ENCODE measurements at places on chromosomes 6 and 20.

- DNase-seq = no peak
Observed at GRCh38 chr6:72365773-72366172, 256.1 kb upstream of the KCNQ5 start.

GRCh38 chr6:15758631-15759215 is 95.9 kb upstream of the DTNBP1 start:
- no peak for DNase-seq

- DNase-seq = no peak
Observed at GRCh38 chr20:46746956-46747526, 37.6 kb downstream of the SLC2A10 start.

- no peak for DNase-seq
Observed at GRCh38 chr6:136889271-136890193, 32.6 kb upstream of the SLC35D3 start.

- DNase-seq = no peak
Observed at GRCh38 chr6:39466631-39467030, 144.1 kb upstream of the KCNK16 start.

DNA sequence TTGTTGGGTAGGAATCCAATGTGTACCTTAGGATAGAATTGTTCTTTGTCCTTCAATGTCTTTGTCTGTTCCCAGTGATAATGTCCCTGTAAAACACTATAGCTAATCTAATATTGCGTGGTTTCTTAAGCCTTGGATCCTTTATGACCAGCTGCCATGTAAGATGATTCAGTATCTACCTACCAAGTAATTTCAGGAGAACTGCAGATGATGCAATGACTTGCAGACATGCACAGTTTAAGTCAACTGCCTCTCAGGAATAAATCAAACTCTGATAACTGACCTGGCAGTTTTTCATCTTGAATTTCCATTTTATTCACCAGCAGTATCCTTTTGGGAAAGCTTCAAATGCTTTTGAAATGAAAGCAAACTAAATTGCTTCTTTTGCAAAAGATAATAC is 157.8 kb downstream of the TPBG start:
- DNase-seq = no peak

DNA sequence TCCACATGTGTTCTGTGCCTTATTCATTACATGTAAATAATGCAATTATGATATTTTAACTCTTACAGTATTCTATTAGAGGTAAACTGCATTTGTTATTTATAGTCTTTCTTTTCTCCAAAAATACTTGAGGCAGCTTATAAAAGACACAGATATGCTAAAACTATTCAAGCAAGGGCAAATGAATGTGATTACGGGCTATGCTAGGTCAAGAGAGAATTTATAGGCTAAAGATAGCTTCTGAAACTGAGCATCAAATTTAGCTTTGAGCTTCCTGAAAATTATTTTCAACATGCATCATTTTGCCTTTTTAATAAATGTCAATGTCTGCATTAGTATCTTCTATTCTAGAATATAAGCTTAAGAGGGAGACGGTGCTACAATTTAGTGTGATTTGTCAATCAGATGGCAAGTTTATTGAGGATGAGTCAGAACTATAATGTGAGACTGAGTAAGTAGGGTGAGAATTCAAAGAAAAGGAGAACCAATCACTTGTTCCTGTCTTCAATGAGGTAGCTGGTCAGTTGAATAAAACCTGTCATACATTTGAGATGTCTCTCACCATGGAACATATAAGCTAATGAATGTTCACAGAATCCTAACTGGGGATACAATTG is 669.4 kb upstream of the CITED2 start:
- no peak for DNase-seq

DNA sequence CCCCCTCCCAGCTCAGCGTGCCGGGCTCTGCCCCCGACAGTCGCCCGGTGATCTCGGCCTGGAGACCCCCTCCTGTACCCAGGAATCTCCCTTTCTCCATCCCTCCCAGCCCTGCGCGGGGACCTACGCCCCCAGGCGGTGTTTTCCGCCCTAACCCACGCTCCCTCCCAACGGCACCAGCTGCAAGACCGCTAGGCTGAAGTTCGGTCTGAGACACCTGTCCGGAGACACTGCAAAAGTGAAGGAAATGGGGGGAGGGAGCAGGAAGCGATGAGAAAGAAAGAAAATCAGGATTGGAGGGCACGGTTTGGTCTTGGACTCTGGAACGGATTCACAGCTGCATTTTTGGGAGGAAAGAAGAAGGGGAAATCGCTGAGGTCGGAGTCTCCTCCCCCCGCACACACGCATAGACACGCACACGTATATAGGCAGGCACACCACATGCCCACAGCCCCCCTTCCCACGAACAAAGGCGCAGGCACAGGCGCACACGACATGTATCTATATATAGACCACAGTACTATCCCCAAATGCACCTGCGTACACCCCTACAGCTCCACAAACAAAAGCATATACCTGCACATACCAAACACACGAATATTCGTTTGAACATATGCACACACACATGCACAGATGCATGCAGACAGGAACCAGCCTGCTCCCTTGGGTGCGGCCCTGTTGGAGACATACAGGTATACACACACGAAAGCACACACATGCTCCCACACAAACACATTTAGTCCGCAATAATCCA is 1.0 kb downstream of the SLC32A1 start:
- DNase-seq = no peak

- DNase-seq = no peak
Observed at GRCh38 chr6:158284007-158284875, 28.0 kb upstream of the TULP4 start.

DNA sequence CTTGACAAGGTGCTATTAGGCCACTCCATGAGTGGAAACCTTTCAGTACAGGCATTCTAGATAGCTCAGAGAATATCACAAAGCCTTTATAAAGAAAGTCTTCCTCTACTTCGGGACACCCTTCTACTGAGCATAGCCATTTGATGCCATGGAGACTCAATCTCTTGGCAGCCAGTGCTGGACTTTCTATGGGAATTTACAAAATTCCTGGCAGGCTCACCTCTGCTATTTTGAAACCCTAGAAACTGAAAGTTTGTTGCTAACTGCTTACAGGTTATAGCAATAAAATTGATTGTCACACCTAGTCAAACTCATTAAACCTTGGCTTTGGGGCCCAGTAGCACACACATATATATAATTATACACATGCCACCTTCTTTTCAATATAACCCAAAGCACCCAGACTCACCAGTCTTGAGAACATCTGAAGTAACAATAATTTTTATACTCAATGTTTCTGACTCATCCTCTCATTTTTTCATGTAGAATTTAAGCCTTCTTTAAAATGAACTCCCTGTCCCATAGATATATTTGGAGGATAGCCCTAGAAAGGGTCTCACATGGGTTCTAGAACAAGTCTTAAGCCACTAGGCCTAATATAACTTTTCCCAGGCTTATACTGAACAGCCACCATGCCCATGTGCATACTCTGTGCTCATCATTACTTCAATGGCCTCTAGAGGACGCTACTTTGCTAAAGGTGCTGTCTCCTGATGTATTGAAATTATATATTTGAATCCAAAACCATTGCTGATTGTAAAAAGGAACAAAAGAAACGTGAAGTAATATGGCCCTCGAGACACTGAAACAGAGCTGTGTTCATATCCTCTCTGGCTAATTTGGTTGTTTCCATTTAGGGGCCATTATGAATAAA is 368.1 kb upstream of the MARCKS start:
- no peak for DNase-seq

- no peak for DNase-seq
Observed at GRCh38 chr6:41055149-41055548, 2.1 kb downstream of the APOBEC2 start.

DNA sequence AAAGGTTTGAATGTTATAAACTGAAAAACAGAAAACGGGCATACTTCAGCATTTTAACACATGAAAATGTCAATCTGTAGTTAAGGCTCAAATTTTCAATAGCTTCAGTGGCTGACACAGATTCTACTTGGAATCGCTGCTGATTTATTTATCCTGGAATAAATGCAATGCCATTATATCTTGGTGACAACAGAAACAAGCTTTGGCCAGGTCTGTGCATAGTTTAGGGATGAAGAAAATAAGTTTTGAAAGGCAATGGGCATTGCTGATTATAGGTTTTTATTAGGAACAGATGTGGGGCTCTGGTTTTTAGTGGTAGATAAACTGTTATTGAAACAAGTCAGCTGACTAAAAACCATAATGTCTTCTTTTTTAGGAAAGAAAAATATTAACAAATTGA is 96.8 kb upstream of the SOX4 start:
- no peak for DNase-seq

GRCh38 chr6:81751388-81752083 is 945 bp downstream of the TENT5A start:
- no peak for DNase-seq

DNA sequence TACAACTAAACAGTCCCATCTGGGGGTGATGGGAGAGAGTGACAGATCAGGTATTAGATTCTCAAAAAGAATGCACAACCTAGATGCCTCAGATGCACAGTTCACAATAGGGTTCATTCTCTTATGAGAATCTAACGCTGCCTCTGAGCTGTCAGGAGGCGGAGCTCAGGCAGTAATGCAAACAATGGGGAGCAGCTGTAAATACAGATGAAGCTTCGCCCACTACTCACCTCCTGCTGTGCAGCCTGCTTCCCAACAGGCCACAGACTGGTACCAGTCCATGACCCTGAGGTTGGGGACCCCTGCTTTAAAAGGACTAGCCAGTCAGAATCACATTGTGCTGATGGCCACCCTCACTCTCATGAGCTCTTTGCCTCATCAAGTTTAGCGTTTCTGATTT is 247.0 kb upstream of the KCNQ5 start:
- DNase-seq = no peak

- no peak for DNase-seq
Observed at GRCh38 chr6:141634269-141634668, 498.5 kb upstream of the GJE1 start.

- DNase-seq = no peak
Observed at GRCh38 chr6:44062771-44063560, 64.3 kb downstream of the MRPL14 start.

GRCh38 chr20:26295006-26295405 is 598.4 kb upstream of the ZNF337 start:
- DNase-seq = no peak

GRCh38 chr20:25471020-25471419 is 63.5 kb downstream of the GINS1 start:
- no peak for DNase-seq

DNA sequence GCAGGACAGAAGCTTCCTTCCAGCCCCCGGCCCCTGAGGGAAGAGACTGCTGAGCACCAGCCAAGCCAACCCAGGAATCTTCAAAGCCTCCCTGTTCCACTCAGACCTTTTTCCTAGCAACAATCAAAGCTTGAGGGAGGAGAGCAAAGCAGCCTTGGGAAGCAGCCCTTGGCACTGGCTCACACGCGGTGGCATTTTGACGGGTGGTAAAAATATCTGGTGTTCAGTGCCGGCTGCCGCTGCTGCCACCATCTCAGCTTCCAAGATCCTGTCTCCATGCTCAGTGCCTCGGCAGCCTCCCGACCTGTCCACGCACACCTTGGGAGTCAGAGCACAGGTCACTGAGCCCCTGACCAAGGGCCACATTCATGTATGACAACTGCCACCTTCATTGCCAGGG is 170.1 kb downstream of the LRFN2 start:
- DNase-seq = no peak

DNA sequence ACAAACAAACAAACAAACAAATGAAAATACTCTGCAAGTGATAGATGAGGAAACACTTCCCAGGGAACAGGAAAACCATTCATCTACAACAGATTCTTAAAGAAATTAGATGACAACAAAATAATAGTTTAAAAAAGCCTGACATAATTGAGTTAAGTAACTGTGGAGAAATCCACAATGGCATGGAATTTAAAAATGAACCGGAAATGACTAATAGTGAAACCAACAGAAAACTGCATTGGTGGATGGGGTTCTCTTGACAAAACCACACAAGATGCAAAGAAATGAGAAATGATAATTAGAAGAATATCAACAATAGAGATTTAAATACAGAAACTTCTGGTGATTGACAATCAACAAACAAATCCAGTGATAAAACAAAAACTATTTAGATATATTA is 785.6 kb downstream of the QKI start:
- no peak for DNase-seq

DNA sequence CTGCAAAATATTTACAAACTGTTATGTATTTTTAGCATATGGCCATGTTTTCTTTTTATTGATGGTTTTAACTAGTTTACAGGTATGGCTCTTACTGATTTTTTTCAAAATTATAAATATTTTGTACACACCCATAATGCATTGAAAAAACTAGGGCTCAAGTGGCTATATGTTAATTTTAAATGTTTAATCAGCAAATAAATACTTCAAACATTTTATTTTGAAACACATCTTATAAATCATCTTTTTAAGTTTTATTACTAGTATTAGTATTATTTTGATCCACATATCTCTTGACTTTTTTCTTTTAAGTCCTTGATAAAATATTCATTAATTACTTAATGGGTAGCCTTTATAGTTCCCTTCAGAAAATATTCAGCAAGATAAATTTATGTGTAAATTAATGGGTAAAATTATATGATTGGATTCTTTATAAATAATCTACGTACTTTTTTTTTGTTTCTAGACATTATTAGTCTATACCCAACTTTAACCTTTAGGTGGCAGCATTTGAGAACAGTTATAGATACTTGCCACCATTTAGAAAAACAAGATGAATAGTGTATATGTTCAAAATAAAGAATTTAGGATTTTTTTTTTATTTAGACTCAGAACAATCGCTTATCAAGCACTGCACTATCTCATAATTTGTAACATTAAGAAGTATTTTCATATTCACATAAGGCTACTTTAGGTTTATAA is 241.9 kb downstream of the ADGRB3 start:
- no peak for DNase-seq

- DNase-seq = no peak
Observed at GRCh38 chr6:141212296-141212695, 920.4 kb upstream of the GJE1 start.

- DNase-seq = no peak
Observed at GRCh38 chr6:10465629-10466499, 51.0 kb upstream of the TFAP2A start.

DNA sequence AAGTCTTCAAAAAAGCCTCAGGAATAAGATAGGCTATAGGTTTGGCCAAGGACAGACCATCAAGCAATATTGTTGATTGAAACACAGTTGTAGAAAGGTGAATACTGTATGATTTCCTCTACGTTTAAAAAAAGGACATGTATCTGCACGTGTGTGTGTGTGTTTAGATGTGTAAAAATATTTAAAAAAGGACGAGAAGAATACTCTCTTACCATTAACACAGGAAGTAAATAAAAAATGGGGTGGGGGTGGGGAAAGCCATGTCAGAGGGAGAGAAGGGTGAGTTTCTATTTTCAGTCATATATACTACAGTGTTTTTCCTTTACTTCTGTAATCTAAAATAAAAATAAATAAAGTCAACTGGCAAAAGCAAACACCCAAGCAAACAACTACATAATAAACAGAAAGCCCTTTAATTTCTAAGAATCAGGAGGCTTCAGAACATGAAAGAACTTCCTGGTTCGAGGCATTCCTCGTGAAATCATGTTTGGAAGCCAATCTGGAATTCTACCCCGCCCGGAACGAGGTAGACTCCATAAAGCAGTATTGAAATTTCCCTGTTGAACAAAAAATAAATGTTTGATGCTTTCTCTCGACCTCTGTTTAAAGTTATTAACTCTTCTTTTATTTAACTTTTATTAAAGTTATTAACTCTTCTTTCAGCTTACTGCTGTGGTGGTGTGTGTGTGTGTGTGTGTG is 158.1 kb upstream of the ZNF217 start:
- DNase-seq = no peak

GRCh38 chr6:159053781-159054398 is 9.1 kb upstream of the TAGAP start:
- no peak for DNase-seq

- DNase-seq = peak; percentile 15
Observed at GRCh38 chr20:15937179-15937578, 636.1 kb downstream of the KIF16B start.
